ENCODE measurements at places on chromosomes 16 and 17.
A peak's percentile ranks its signal among the peaks of the same experiment; 100 is the strongest.

GRCh38 chr16:83561876-83562275 lies 245.9 kb upstream of the HSBP1 start:
- no peak for DNase-seq

DNA sequence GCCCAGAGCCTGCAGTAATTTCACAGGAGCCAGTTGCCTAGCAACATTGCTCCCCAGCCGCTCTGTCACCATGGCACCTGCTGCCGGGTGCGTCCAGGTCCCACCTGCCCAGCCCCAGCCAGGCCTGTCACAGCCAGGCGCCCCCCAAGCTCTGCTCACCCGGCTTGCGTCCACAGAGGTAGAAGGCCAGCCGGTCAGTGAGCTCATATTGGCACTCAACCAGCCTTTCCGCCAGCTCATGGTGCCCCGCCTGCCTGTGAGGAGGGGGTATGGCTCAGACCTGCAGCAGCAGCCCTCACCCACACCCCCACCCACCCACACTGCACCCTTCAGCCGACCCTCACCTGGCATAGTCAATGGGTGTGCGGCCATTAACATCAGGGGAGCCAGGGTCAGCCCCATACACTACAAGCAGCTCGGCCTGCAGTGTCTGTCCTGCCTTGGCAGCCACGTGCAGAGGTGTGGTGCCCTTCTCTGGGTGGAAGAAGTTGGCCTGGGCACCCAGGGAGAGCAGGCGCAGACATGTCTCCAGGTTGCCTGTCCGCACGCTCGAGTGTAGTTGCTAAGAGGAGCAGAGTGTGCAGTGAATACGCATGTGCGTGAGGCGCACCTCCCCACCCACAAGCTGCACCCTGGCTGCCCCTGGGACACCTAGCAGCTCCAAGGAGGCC lies 7.7 kb downstream of the GIT1 start:
- DNase-seq, result peak; percentile 35

GRCh38 chr17:82370471-82371332 lies 863 bp upstream of the UTS2R start:
- peak; percentile 51 for DNase-seq

- no peak for DNase-seq
Measured at GRCh38 chr17:59347975-59348391, 16.5 kb downstream of the YPEL2 start.

DNA sequence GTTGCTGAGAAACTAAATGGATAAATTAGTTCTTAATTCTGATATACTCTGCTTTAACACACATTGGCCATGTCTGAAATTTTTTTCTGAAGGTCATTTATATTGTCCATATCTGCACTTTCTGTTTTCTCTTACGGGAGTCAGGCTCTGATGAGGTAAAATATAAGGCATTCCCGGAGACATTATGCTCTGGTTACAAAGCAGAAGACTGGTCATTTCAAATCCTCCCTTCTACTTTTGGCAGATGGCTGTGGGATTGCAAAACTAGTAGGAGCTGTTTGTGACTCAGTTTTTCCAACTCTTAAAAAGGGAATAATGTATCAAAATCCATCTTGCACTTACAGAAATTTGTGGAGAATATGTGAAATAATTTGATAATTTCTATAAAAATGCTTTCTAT lies 92.2 kb upstream of the CPHXL start:
- no peak for DNase-seq

GRCh38 chr17:78993241-78993956 lies 13.7 kb upstream of the LGALS3BP start:
- peak; percentile 94 for DNase-seq

DNA sequence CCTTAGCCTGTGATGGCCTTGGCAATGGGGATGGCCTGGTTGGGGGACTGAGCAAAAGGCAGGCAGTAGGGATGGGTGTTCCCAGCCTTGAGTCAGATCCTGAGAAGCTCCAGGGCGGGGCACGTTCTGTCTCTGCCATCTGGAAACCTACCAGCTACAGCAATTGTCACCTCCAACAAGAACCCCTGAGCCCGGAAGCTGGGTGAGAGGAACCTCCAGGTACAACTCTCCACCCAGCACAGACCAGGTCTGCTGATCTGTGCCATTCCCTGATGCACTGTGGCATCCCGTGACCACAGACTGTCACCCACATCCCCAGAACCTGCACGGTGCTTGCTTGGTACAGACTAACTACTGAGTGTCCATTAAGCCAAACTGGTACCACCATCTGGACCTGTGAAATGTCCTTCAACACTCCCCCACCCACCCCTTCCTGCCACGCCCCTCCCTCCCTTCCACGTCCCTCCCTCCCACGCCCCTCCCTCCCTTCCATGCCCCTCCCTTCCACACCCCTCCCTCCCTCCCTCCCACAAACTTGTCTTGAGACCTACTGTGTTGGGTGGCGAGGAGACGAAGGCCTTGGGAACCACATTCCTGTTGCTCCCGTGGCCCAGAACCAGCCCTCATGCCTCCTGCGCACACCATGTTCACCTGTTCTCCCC lies 16.6 kb downstream of the MYO15B start:
- DNase-seq, result no peak

Measured in SK-N-SH (cell line).